ENCODE measurements at places on chromosomes 12 and 14. TPM values are rescaled to one million over a fixed set of nuclear protein-coding genes. Genes with fewer than 3 reads are reported as not detected.
A peak's percentile ranks its signal among the peaks of the same experiment; 100 is the strongest.

DNA sequence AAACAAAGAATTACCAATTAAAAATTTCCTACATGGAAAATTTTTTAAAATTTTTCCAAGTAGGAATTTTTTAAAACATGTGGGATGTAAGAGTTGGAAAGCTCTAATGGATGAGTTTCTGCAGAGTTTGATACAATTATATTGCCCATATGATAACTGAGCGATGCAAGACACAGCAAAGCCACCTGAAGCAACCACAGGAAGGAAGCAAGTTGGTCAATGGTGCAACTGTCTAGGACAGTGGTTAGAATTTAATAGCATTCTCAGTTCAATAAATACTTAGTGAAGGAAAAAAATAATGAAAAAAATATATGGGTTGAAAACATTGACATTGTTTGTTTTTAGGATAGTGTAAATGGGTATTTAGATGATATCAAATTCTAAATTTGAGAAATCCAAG, 178.6 kb upstream of the GARIN2 start:
- H3K27me3 ChIP-seq, result no peaks in the 10 kb centered on the region
- no peaks in the 10 kb centered on the region for H3K4me1 ChIP-seq
- DNase-seq, result no peak
- no peak overlapping the region for H3K27ac ChIP-seq

The IFNG-AS1 gene
- total RNA-seq, result not detected

GRCh38 chr14:102779084-102779462, 1.8 kb downstream of the TRAF3 start:
- H3K4me3 ChIP-seq, result no peak overlapping the region
- no peak overlapping the region for H3K27ac ChIP-seq
- peaks cover 5% of the 10 kb centered on the region for H3K4me1 ChIP-seq
- no peaks in the 10 kb centered on the region for H3K27me3 ChIP-seq
- DNase-seq, result no peak
- no peaks in the 10 kb centered on the region for H3K36me3 ChIP-seq

GRCh38 chr14:74407021-74407800, 18.8 kb downstream of the SYNDIG1L start:
- no peak for DNase-seq
- H3K4me3 ChIP-seq, result no peak overlapping the region
- H3K36me3 ChIP-seq, result no peaks in the 10 kb centered on the region
- no peaks in the 10 kb centered on the region for H3K27me3 ChIP-seq

The IRAK3 gene
- total RNA-seq, result 5.7 TPM

The PRPF39 gene
- total RNA-seq, result 15.1 TPM

DNA sequence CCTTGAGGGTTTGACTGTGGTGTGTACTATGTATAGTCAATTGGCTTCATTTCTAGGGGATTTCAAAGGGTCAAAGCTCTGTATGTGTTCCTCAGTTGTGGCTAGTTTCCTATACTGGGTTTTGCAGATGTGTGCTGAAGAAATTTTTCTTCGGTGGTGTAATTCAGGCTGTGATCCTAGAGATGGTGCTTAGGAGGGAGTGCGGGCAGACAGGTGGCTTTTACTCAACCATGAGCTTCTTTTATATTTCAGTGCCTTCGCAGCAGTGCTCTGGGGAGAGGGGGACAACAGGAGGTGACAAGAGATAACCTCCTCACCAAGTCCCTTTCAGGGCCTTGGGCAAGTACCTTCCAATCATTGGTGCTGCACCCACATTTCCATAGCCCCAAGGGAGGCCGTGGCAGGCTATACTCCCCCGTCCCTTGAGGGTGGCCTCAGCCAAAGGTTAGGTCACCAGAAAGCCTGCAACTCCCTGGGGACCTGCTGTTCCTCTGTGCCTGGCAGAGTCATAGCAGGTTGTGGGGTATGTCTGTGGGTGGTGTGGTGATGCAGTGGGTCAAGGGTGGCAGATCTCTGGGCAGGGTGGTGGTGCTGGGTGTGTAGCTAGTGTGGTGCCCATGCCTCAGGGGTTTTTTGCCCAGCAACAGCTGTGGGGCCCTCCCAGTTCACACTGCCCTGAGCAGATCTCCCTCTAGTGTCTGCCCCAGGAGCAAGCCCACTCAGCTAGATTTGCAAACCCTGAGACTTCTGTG, 37.0 kb upstream of the TMX1 start:
- H3K4me1 ChIP-seq, result no peaks in the 10 kb centered on the region
- H3K27ac ChIP-seq, result no peak overlapping the region
- no peaks in the 10 kb centered on the region for H3K27me3 ChIP-seq
- no peak overlapping the region for H3K4me3 ChIP-seq

- H3K27me3 ChIP-seq, result no peaks in the 10 kb centered on the region
- peak overlapping the region; percentile 89 for H3K27ac ChIP-seq
- peak overlapping the region; percentile 80 for H3K4me3 ChIP-seq
- DNase-seq, result no peak
Measured at GRCh38 chr14:88562532-88562830, 356 bp upstream of the ZC3H14 start.

GRCh38 chr14:104688505-104689108, 811 bp upstream of the INF2 start:
- no peaks in the 10 kb centered on the region for H3K36me3 ChIP-seq
- H3K27me3 ChIP-seq, result no peaks in the 10 kb centered on the region
- H3K27ac ChIP-seq, result peak overlapping the region; percentile 86
- peaks cover 29% of the 10 kb centered on the region for H3K4me1 ChIP-seq
- no peak for DNase-seq
- H3K4me3 ChIP-seq, result peak overlapping the region; percentile 86

- DNase-seq, result no peak
- H3K27me3 ChIP-seq, result no peaks in the 10 kb centered on the region
- peaks cover 9% of the 10 kb centered on the region for H3K4me1 ChIP-seq
- H3K36me3 ChIP-seq, result no peaks in the 10 kb centered on the region
- H3K27ac ChIP-seq, result no peak overlapping the region
Measured at GRCh38 chr12:99772274-99772673, 124.7 kb downstream of the GARIN6 start.

GRCh38 chr12:68358532-68359485, 26.6 kb upstream of the MDM1 start:
- no peak overlapping the region for H3K4me3 ChIP-seq
- peaks cover 10% of the 10 kb centered on the region for H3K4me1 ChIP-seq
- H3K27me3 ChIP-seq, result no peaks in the 10 kb centered on the region
- peak overlapping the region; percentile 36 for H3K27ac ChIP-seq
- peak; percentile 49 for DNase-seq

GRCh38 chr14:24365600-24366412, 2.2 kb upstream of the NFATC4 start:
- H3K27ac ChIP-seq, result peak overlapping the region; percentile 85
- H3K4me3 ChIP-seq, result peak overlapping the region; percentile 62
- H3K27me3 ChIP-seq, result peaks cover 43% of the 10 kb centered on the region
- peaks cover 10% of the 10 kb centered on the region for H3K4me1 ChIP-seq
- no peaks in the 10 kb centered on the region for H3K36me3 ChIP-seq

DNA sequence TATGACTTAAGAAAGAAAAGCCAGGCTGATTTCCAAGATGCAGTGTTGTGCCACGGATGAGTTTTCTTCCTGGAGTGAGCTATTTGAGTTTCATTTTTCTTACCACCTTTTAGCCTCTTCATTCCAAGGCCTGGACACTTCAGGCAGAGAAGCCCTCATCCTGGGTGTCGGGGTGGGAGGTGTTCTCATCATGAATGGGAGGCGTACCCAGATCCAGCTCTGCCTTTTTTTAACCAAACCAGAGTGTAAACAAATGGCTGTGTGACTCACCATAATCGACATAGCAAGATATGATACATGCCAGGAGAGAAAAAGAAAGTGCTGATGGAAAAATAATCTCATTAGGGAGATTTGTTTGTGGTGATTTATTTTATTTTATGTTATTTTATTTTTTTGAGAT, 79.9 kb downstream of the ARF6 start:
- H3K4me3 ChIP-seq, result peak overlapping the region; percentile 6
- no peaks in the 10 kb centered on the region for H3K27me3 ChIP-seq
- H3K27ac ChIP-seq, result peak overlapping the region; percentile 58

DNA sequence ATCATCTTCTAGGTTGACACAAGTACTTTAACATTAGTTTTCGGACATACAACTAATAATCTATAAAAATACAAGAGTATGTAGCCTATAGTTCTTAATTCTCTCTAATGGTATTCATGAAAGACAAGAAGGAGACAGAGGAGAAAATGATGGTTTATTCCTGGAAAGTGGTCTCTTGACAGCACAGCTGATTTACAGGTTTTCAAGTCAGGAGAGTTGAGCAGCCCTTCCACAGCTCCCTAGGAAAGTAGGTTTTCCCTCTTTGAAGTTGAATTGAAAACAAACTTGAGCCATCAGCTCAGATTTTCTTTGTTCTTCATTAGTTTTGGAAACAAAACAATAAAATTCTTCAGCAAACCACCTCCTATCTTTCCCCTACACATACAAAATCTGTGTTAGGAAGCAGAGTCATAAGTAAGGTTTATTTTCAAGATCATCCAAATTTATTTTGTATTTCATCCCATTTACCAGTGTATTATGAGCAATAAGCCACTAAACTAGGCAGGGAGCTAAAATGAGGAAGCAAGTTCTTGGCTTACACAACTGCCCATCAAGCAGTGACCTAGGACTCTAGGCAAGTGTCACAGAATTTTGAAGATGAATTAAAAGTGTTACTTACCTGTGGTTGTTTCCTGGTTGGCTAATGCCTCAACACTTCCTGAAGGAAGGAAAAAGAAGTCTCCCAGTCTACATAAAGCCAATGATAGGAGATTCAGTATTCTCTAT, 357.0 kb downstream of the BCAT1 start:
- H3K27ac ChIP-seq, result no peak overlapping the region
- H3K4me3 ChIP-seq, result no peak overlapping the region
- no peak for DNase-seq

The SLC25A21 gene
- total RNA-seq, result 1.9 TPM

GRCh38 chr14:99744873-99745224, 48.4 kb upstream of the EML1 start:
- no peaks in the 10 kb centered on the region for H3K27me3 ChIP-seq
- no peak overlapping the region for H3K4me3 ChIP-seq
- H3K36me3 ChIP-seq, result no peaks in the 10 kb centered on the region
- no peak overlapping the region for H3K27ac ChIP-seq
- no peak for DNase-seq

Data from gastrocnemius medialis (tissue), 4 donors.